ENCODE measurements at places on chromosomes 2 and 18.

DNA sequence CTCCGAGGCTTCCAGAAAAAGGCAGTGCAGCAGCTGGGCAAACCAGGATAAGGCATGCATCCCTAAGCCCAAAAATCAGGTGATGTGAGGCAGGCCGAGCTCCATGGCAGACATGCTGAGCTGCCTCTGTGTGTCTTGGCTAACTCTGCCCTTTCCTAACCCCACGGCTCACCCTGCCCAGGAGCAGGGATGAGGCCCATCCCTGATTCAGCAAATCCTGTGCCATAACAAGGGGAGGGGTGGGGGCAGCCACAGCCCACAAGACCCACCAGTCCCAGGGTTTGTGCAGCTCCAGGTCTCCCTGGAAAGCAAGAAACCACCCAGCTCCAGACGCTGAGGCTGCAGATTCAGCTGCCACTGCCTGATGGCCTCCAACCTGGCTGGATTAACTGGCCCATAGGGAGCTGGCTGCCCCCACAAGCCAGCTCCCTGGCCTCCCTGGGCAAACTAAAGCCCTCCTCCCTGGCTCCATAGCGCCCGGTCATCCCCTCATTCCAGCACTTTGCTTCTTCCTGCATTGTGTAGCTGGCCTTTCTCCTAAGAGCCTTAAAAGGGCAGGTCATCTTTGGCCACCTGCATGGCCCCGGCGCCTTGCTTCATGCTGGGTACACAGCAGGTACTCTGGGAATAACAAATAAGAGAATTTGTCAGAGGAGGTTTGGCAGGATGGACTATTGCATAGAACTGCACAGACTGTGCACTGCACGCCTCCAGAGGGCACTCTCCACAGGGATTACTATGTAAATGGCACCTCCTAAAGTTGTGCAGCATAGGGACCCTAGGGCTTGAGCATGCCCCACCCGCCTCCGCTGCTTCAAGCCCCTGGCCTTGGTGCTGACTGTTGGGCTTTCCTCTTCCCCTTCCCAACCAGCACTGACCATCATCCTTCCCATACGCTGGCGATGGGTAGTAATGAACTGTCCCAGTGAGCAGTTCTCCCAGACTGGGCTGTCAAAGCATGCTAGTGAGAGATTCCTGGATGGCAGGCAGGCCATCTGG is 10.7 kb downstream of the STEAP3 start:
- DNase-seq, result no peak

- DNase-seq, result no peak
These were observed 824 bp upstream of the VPS54 start for GRCh38 chr2:64019975-64020528.

DNA sequence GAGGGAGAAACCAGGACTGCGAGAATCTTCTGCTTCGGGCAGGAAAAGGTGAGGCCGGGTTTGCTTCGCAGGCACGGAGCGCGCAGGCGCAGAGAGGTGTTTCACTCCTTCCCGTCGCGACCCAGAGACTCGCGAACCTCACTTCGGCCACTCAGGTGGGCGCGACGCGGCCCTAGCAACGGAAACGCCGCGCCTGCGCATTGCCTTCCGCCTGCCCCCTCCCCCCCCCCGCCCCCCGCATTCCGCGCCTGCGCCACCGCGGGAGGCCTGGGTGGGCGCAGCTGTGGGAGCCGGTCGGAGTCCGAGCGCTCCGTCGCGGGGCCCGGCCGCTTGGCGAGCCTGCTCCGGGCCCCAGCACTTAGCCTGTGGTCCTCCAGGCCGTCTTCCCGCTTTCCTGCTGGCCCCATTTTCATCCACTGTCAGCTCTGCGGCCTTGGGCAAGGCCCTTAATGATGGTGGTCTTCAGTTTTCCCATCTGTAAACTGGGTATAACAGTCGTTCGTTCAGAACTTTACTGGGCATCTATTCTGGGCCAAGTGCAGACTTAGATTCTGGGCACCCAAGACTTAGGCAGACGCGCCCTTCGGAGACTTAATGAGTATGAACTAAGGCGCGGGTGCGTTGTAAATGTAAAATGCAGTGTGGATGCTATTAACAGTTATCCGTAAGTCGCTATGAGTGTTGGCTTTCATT is 62.1 kb upstream of the ACKR3 start:
- peak; percentile 37 for DNase-seq

DNA sequence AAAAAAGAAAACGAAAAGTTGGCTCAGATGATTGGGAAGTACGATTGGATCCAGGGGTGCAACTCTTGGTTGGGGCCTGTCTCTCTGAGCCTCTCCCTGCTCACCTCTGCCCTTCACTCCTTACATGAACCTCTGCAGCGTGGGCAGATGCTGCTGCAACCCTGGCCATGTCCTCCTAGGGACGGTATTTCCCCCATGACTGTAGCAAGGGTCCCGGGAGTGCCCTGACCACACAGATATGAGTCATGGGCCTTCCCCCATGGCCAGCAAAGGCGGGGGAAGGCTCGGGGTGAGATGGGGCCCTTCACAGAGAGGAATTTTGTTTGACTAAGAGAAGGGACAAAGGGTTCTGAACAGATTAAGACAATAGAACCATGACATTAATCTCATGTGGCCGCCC is 129.0 kb downstream of the NCK2 start:
- DNase-seq, result peak; percentile 37

- no peak for DNase-seq
These were observed 269.2 kb downstream of the AGAP1 start for GRCh38 chr2:235762832-235763598.

DNA sequence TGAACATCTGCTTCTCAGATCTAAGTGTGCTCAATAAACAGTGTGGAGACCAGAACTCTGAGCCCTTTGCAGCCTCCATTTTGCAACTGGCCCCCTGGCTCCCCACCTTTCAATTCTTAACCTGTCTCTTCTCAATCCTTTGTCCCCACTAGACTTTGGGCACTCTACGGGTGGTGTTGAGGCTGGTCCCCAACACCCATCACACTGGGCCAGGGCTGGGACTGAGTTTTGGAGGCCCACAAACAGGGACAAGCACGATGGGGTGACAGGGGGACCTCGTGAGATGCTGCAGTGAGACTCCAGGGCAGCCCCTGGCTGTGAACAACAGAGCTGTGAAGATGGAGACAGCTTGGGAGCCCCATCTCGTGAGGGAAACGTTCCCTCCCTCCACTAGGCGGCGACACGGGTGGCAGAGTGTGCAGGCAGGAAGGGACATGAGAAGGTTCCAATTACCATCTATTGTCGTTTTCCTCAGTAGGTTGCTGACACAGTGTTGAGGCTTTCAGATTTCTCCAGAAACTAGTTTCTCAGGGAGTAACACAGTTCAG is 1.2 kb downstream of the ANKMY1 start:
- DNase-seq, result peak; percentile 71

All from activated CD4-positive, alpha-beta T cell treated with anti-CD3 and anti-CD28 coated beads, Interleukin-2, amount 50 U/mL, for 4 hours (primary cell).